Smooth muscle cell of trachea (primary cell): ENCODE measurements at places on chromosomes 1 and 21. TPM values are rescaled to one million over a fixed set of nuclear protein-coding genes. Genes with fewer than 3 reads are reported as not detected.

CRP gene
- total RNA-seq = not detected in 2 replicates

SHE gene
- under 0.01 and 0.15 TPM in 2 replicates for total RNA-seq

ELAPOR1 gene
- 0.15 and 0.33 TPM in 2 replicates for total RNA-seq

MED8 gene
- total RNA-seq = 64.8 and 76.2 TPM in 2 replicates

MPL gene
- not detected in 2 replicates for total RNA-seq

HHIPL2 gene
- 0.58 and 0.83 TPM in 2 replicates for total RNA-seq

WLS gene
- total RNA-seq = 164 and 195 TPM in 2 replicates

DFFB gene
- 10.1 and 13.5 TPM in 2 replicates for total RNA-seq

NMNAT2 gene
- total RNA-seq = under 0.01 and 0.83 TPM in 2 replicates

CELA3B gene
- total RNA-seq = not detected in 2 replicates

SLC5A9 gene
- not detected in 2 replicates for total RNA-seq
